ENCODE measurements at places on chromosomes 5 and 9. TPM values are rescaled to one million over a fixed set of nuclear protein-coding genes. Genes with fewer than 3 reads are reported as not detected.

Gene RCL1
- total RNA-seq: 28.9 TPM

DNA sequence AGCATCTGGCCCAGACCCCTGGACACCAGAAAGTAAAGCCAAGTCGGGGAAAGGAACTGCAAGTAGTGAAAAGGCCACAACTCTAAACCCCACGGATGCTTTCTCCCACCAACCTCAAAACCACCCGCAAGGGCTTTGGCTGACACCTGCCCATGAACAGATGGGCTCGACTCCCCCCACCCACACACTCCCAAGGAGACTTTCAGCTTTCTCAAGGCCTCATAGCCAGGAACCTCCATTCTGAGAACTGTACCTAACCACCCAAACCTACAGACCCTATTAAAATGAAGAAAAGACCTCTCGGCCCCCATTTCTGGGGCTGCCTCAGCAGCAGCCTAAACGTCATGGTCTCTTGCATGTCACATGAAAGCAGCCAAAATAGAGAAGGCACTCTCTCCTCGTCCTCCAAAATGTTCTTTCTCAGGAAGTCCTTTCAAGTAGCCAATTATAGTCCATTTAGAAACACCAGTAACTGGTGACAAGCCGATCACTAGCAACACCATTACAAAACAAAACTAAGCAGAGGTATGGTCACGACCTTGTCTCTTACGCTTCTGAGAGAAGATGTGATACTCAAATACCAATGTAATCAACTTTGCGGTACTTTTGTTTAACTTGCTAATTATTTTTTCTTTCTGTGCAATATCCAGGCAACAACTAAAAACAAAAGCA lies 2.9 kb downstream of the B4GALT1 start:
- no peak for DNase-seq

Gene CDHR2
- 60.5 TPM for total RNA-seq

DNA sequence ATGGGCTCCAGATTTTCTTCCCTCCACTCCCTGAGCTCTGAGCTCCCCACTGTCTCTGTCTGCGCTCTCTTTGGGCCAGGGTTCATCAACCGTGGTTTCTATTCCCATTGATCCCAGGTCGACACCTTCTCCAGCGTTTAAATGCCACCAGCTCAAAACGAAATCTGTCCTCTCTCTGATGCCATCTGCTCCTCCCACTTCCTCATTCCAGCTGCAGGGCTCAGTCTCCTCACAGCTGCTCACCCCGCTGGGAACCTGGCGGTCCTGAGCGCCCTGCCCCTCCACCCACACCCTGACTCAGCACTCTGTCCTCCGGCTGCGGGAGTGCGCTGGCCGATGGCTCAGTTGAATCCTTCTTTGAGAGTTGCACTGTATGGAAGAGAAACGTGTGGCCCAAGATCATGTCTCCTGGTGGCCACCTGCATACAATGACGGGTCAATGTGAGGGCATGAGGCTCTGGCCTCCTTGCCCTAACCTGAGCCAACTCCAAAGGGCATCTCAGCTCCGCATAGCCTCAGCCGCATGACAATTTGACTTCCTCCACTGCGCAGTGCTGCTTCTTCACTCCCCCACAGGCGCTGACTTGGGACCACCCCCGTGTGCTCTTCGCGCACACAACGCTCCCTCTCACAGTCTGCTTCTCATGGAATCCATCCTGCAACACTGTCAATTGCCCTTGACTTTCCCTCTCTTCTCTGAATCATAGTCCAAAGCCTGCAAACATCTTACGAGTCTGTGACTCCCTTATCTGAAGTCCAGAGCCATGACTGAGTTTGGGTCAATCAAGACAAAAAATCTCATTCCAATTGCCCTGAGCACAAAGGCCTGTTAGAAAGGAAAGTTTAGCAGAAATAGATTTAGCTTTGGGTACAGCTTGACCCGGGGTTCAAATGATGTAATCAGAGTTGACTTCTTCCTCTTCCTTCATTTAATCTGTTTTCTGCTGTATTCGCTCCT lies 82.4 kb downstream of the PTCH1 start:
- DNase-seq: no peak

DNA sequence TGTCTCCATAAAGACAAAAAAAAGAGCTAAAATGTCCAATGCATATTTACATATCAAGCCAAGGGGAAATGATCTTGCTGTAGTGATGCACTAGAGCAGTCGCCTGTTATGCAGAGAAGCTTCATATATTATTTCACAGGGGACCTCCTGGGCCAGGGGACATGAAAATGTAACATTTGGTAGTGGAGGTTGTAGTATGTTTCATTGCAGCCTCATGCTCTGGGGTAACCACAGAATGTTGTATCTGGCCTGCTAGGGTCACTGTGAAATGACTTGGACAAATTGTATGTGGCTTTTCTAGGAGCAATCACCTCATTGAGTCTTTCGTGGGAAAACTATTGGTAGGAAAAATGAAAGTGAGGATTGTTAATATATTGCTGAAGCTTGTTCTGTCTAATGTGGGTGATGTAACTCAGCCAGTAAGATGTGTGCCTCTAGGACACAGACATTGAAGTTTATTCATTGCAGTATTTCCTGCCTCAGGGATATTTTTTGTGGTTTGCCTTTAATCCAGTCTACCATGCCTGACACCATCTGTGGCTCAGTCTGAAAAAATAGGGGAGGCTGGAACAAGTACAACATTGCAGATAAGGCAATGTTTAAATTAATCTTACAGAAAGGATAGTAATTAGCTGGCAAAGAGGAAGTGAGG lies 430.8 kb upstream of the TNC start:
- no peak for DNase-seq

DNA sequence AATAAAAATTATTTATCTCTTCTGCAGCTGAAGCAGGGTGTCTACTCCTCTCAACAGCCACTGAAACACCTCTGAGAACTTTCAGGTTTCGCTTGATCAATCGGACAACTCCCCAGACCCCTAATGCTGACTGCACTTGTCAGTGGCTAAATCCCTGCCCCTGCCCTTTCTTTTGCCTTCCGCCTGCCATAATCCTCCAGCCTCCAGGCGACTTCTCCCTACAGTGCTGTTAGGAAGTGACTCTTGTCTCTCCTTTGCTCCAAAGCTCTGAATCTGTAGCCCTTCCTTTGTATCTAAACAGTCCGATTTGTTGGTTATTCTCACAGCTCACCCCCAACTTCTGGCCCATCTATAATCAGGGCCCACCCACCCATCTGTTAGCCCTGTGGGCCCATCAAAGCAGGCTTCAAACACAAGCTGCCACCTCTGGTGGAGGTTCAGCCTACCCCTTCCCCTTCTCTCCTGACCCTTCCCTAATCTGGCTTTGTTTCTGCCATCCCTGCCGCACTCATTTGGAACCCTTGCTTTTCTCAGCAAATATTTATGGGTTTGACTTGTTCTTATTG lies 53.7 kb upstream of the IFNK start:
- DNase-seq: no peak

All from testis (tissue), 5 donors.